Activated T-cell treated with anti-CD3 and anti-CD28 coated beads for 4 hours (primary cell): ENCODE measurements at places on chromosomes 4 and X.

- DNase-seq = peak; percentile 95
Observed at GRCh38 chr4:148441986-148442831, at the start of gene NR3C2. TSS of gene NR3C2 (minus strand) at chr4:148442414.

DNA sequence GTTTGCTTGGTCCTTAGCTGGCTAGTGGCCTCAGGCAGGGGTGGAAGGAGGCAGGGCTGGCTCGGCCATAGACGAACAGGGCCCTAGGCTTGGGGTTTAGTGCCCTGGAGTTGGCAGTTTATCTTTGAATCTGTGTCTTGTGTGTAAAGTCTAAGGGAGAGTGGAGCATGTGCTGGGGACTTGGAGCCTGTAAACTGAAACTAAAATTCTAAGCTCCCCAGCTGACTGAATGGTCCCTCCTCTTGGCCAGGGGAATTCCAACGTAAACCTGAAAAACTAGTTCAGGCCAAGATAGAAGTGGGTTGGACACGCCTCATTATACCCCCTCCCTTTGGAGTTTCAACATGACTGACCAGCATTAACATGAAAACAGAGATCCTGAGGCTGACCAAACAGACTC lies 46.1 kb upstream of the GPR78 start:
- no peak for DNase-seq

GRCh38 chrX:129686422-129686948 lies 31.7 kb upstream of the APLN start:
- no peak for DNase-seq

GRCh38 chrX:31580726-31581125 lies 508.9 kb upstream of the FTHL17 start:
- no peak for DNase-seq

DNA sequence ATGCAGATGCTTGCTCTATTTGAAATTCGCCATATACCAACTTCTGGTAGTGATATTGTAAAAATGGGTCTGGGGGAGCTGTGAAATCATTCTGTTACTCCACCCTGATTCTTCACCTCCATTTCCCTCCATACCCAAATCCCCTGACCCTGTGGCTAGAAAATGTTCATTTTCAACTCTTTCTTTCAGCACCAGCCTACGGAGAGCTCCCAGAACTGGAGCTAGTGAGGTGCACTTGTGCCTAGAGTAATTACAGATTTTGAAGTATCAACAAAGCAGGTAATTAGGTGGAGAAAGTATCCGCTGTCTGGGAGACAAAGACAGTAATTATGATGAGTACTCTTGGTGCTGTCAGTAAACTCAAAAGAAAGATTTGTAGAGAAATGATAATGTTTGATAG lies 8.1 kb downstream of the ARHGAP36 start:
- no peak for DNase-seq

DNA sequence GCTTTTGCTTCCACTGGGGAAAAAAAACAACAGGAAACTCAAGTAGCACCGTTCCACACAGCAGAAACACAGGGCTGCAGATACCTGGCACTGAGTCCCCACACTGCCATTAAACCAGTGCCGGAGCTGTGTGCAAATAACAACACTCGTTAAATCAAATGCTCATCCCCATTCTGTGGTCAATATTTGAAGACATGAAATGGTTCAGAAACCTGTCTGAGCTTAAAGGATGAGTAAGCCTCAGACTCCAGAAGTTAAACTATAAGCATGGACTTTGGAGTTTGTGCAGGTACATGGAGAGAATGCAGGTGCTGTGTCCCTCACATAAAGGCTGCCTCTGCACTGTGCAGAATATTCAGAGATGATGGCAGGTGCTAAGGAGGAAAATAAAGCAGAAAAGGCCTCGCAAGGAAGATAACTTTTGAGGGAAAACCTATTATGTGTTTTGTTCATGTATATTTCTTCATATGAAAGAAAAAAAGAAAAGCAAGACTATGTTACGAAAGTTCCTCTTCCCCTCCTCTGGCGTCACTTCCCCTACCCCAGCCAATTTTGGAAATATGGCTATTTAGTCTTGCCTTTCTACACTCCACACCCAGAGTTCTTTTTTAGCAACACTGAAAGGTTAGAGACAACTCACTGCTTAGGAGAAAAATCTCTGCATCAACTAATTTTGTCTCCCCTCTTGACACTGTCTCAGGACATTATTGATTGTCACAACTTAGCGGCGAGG lies 4.6 kb downstream of the MPP1 start:
- no peak for DNase-seq

GRCh38 chr4:7252051-7252450 lies 59.7 kb downstream of the SORCS2 start:
- DNase-seq = no peak

DNA sequence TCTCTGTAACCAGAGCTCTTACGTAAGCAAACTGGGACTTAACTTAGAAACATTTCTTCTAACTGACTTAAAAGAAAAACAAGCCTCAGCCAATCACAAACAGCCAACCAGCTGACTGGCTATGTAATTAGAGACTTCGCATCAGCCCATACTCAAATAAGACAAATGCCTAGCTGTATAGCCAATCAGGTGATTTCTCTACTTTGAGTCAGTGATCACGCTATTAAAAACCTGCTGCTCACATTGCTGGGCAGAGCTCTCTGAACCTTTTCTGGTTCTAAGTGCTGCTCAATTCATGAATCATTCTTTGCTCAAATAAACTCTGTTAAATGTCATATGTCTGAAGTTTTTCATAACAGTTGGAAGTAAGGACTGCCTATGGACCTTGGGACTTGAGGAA lies 9.9 kb upstream of the SMIM10L2A start:
- no peak for DNase-seq

DNA sequence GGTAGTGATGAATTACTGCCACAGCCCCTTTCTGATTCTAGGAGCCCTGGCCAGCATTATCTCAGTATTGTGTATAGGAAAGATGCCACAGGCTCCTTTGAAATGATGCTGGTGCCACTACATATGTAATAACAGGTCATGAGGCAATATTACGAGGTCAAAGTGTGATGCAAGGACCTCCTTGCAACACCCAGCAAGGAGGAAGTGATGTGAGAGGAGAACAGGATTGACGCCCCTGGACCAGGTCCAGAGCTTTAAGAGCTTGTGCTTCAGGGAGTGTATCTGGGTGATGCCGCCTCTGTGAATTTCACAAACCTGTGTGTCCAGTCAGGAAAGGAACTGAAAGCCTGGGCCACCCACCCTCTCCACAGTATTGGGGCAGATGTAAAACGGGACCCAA lies 261.8 kb downstream of the MID1IP1 start:
- no peak for DNase-seq

DNA sequence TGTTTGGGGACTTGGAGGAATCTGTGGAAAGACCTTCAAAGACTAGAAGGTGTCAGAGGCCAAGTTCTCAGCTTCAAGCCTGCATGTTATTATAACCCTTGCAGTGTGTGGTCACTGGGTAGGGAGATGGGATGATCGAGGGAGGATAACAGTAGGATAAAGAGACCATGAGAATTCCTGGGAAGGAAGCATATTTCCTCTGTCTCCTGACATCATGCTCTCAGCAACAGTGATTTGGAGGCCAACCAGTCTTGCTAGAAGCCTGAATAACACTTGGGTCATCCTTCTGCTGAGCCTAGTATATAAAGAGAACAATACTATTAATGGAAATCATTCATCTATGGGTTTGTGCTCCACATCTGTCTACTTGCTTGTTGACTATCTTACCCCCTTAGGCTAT lies 40.9 kb upstream of the ANXA3 start:
- no peak for DNase-seq

GRCh38 chr4:29199485-29199884 lies 1520.7 kb upstream of the PCDH7 start:
- DNase-seq = no peak

DNA sequence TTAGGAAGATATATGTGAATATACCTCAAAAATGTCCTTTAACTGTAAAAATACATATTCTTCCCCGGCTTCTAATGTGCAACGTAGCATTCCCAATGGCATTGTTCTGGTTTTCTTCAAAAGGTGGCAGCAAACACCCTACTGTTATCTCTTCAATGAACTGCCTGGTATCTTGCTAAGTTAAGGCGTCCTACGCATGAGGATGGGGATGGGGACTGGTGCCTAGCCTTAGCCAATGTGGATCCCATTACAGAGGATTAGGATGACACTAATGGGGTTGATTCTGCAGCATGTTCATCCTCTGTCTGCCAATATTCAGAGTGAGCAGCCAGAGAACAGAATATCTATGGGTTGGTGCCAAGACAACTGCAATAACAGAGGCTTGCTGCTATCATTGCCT lies 334.9 kb upstream of the ADGRL3 start:
- DNase-seq = no peak

DNA sequence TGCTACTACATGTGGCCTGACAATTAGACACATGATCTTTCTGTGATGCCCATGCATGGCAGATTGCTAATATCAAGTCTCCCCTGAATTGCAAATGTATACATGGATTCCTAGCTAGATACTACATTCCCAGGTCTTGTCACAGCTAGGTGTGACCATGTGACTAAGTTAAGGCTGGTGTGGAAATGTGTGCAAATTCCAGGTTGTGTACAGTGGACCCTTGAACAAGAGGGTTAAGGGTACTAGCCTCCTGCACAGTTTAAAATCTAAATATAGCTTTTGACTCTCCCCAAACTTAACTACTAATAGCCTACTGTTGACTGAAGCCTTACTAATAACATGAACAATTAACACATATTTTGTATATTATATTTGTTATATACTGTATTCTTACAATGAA lies 48.4 kb downstream of the HSD17B13 start:
- DNase-seq = no peak

- DNase-seq = no peak
Observed at GRCh38 chrX:150543230-150544155, 24.9 kb upstream of the MTM1 start.

- DNase-seq = no peak
Observed at GRCh38 chrX:129006491-129006890, 516.8 kb downstream of the SMARCA1 start.

GRCh38 chrX:71996826-71997225 lies 86.2 kb downstream of the NHSL2 start:
- no peak for DNase-seq

GRCh38 chrX:11196476-11196875 lies 85.3 kb downstream of the HCCS start:
- DNase-seq = no peak

DNA sequence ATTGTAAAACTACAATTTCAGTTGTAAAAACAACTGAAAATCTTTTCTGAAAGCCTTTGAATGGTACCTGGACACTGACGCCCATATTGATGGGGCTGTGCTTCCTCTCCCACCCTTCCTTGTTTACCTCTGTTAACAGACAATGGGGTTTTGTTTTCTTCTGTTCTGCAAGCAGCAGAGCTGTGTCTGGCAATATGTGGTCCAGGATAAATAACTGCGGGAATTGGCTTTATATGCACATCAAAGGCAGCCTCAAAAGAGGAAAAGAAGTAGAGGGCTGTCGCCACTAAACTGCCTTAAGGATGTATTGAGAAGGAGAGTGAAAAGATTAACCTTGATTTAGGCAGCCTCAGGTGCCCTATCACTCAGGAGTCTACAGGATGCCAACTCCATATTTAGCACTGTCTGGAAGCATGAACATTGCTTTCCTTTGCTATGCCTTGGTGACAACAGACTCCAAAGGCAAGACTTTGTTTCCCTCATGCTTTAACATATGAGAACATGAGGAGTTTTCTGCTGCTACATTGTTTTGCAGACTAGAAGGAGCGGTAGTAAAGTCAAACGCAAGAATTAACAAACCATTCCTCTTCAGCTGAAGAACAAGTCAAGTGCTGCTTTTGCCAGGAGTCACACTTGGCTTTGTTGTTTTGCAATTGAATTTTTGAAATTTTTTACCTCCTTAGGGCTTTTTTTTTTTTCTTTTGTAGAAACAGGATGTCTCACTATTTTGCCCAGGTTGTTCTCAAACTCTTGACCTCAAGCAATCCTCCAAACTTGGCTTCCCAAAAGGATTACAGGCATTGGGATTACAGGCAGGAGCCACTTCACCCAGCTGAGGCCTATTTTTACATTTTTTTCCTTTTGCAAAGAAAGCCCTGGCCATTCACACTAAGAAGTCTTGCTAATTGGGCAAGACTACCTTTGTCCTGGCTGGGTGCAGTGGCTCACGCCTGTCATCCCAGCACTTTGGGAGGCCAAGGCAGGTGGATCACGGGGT lies 3.0 kb downstream of the IL21 start:
- DNase-seq = no peak

GRCh38 chr4:94979621-94980020 lies 221.9 kb downstream of the BMPR1B start:
- DNase-seq = no peak

GRCh38 chr4:185479507-185479971 lies 8.0 kb upstream of the CCDC110 start:
- no peak for DNase-seq

- peak; percentile 5 for DNase-seq
Observed at GRCh38 chrX:24081661-24082154, 27.0 kb downstream of the EIF2S3 start.

- no peak for DNase-seq
Observed at GRCh38 chr4:145341381-145341780, 140.3 kb upstream of the SMAD1 start.

GRCh38 chr4:161442921-161443320 lies 720.9 kb downstream of the FSTL5 start:
- no peak for DNase-seq

GRCh38 chrX:96655947-96656623 lies 28.6 kb upstream of the DIAPH2 start:
- no peak for DNase-seq

DNA sequence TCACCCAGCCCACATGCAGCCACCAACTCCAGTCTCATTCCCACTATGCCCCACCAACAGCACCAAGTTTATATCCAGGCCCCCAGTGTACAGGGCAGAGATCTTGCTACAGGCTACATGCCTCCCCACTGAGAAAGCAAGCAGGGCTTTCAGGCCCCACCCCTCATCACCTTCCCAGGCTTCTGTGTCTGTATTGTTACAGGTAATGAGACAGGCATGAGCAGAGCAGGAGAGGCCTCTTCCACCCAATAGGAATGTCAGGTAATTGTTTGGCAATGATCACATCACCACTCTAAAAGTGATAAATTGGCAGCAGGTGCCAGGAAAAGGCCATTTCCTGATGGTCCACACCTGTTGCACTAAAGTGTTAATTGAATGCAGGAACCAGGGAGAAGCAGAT lies 102.5 kb downstream of the ZNF518B start:
- no peak for DNase-seq

- DNase-seq = no peak
Observed at GRCh38 chr4:128332081-128332480, 44.5 kb upstream of the PGRMC2 start.

DNA sequence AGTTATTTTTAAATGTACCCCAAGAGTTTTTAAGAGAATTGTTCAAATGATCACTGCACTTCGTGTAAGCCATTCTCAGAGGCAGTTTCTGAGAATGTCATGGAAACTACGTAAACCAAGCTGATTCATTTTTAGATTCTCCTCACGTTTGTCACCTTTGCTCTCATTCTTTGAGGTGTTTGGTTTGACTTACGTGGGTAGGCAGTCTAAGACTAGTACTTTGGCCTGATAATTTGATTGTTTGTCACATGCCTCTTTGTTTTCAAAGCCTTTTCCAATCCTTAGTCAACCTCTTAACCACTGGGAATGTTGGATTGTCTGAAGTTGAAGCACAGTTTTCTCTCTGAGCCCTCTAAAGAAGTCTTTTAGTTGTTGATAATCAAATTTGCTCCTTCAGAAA lies 10.5 kb downstream of the SEPTIN11 start:
- DNase-seq = no peak
